ENCODE measurements at places on chromosomes 12 and 14. TPM values are rescaled to one million over a fixed set of nuclear protein-coding genes. Genes with fewer than 3 reads are reported as not detected.
A peak's percentile ranks its signal among the peaks of the same experiment; 100 is the strongest.

The SPIC gene
- not detected for total RNA-seq

The PLEKHA5 gene
- 7.0 TPM for total RNA-seq

The RDH16 gene
- 2.3 TPM for total RNA-seq

The ESR2 gene
- total RNA-seq: not detected

The FGF6 gene
- not detected for total RNA-seq

The CFAP54 gene
- total RNA-seq: 1.2 TPM

DNA sequence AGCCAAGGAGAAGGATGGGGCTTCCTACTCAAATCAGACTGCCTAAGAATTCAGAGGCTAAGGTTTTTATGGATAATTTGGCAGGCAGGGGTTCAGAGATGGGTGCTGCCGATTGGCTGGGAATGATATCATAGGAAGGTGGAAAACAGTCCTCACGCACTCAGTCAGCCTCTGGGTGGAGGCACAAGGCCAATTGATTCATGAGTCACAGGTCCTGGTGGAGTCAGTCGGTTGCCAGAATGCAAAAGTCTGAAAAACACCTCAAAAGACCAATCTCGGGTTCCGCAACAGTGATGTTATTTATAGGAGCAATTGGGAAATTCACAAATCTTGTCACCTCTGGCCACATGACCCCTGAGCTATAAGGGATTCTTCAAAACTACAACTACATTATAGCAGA lies 105.5 kb downstream of the GXYLT1 start:
- no peaks in the 10 kb centered on the region for H3K27me3 ChIP-seq
- no peak for DNase-seq
- no peak overlapping the region for H3K27ac ChIP-seq
- no peak overlapping the region for H3K4me3 ChIP-seq
- H3K36me3 ChIP-seq: no peaks in the 10 kb centered on the region

- H3K36me3 ChIP-seq: no peaks in the 10 kb centered on the region
- no peak overlapping the region for H3K27ac ChIP-seq
- no peaks in the 10 kb centered on the region for H3K27me3 ChIP-seq
- H3K4me3 ChIP-seq: no peak overlapping the region
Observed at GRCh38 chr14:69005432-69006148, 26.5 kb upstream of the ACTN1 start.

- DNase-seq: no peak
- H3K4me3 ChIP-seq: no peak overlapping the region
- H3K4me1 ChIP-seq: no peaks in the 10 kb centered on the region
- H3K27me3 ChIP-seq: no peaks in the 10 kb centered on the region
- H3K36me3 ChIP-seq: no peaks in the 10 kb centered on the region
Observed at GRCh38 chr12:21169878-21170472, 39.0 kb downstream of the SLCO1B1 start.

DNA sequence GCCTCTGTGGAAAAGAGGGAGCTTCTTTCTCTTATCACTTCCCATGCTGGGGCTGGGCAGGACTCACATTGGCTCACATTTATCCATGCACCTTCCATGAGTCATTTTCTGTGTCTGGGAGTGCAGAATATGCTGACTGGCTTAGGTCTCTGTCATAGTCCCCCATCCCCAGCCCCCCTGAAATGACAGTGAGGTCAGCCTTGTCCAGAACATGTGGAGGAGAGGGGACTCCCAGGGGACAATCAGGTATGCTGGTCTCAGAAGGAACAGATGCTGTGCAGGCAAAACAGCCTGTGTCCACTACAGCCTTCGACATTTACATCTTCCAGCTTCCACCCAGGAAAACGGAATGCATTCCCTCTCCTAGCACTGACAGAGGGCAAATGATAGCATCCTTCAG lies 35.0 kb downstream of the ADGRD1 start:
- no peaks in the 10 kb centered on the region for H3K36me3 ChIP-seq
- H3K4me1 ChIP-seq: peaks cover 6% of the 10 kb centered on the region
- no peaks in the 10 kb centered on the region for H3K27me3 ChIP-seq
- no peak overlapping the region for H3K4me3 ChIP-seq

- no peaks in the 10 kb centered on the region for H3K36me3 ChIP-seq
- no peak for DNase-seq
- peaks cover 14% of the 10 kb centered on the region for H3K4me1 ChIP-seq
- H3K4me3 ChIP-seq: no peak overlapping the region
Observed at GRCh38 chr14:50229681-50230080, 1.7 kb downstream of the SOS2 start.

DNA sequence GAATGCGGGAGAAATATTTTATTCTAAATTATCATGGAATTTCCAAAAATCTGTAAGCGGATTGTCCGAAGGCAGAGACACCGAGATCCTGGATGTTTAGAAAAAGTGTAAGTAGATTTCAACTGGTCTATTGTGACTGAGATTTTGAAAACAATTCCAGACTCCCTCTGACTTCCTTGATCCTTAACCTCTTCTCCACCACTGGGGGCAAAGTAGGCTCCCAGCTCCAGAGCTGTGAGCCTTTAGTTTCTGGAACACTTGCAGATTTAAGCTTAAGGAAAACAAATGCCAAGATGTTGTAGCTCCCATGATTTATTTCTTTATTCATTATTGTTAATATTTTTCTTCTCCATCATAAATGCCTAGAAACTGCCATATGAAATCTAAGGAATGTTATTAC lies 1320.5 kb upstream of the SEL1L start:
- no peak overlapping the region for H3K27ac ChIP-seq
- DNase-seq: no peak
- H3K27me3 ChIP-seq: no peaks in the 10 kb centered on the region

GRCh38 chr12:2613326-2614073 lies 181.3 kb upstream of the FKBP4 start:
- no peaks in the 10 kb centered on the region for H3K27me3 ChIP-seq
- DNase-seq: no peak
- H3K27ac ChIP-seq: no peak overlapping the region
- no peak overlapping the region for H3K4me3 ChIP-seq

DNA sequence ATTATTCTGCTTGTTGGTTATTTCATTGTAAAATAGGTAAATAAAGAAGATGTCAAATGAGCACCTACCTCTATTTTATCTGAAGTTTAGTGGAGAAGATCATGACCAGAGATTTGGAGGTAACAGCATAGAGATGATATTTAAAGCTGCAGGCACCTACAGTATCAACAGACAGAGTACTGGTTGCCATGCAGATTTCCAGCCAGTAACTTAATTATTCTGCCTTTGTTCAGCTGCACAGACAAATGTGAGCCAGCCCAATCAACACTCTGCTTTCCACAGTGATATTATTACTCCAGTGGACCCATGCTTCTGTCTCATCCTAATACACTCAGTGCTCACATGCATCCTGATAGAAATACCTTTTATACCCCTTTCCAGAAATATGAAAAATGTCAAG lies 348.5 kb upstream of the RGS6 start:
- H3K4me1 ChIP-seq: peaks cover 4% of the 10 kb centered on the region
- H3K36me3 ChIP-seq: no peaks in the 10 kb centered on the region
- H3K27ac ChIP-seq: no peak overlapping the region
- DNase-seq: no peak
- H3K27me3 ChIP-seq: no peaks in the 10 kb centered on the region
- no peak overlapping the region for H3K4me3 ChIP-seq

DNA sequence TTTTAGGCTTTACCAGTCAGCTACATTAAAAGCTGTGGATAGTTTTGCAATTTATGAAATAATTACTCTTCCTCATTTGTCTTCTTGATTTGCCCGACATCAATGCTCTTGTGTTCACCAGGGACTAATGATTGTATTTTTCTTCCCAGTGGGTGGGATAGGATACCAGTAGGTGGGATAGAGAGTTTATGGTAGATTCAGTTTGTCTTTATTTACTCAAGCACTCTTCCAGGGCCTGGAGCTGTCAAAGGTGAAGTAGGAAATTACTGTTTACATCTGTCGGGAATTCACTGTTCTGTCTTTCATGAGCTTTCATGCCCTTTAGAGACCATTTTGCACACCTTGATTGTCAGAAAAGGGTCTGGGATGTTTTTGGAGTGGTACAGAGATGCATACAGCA lies 36.6 kb downstream of the ETV6 start:
- H3K4me1 ChIP-seq: peaks cover 7% of the 10 kb centered on the region
- DNase-seq: no peak
- H3K4me3 ChIP-seq: no peak overlapping the region
- no peaks in the 10 kb centered on the region for H3K27me3 ChIP-seq

- peaks cover 3% of the 10 kb centered on the region for H3K36me3 ChIP-seq
- H3K4me1 ChIP-seq: no peaks in the 10 kb centered on the region
- no peaks in the 10 kb centered on the region for H3K27me3 ChIP-seq
- no peak for DNase-seq
- H3K4me3 ChIP-seq: no peak overlapping the region
- no peak overlapping the region for H3K27ac ChIP-seq
Observed at GRCh38 chr12:45315462-45315861, 99.6 kb downstream of the ANO6 start.

- no peaks in the 10 kb centered on the region for H3K36me3 ChIP-seq
- H3K4me3 ChIP-seq: no peak overlapping the region
- no peaks in the 10 kb centered on the region for H3K4me1 ChIP-seq
- DNase-seq: no peak
- no peaks in the 10 kb centered on the region for H3K27me3 ChIP-seq
Observed at GRCh38 chr14:62889364-62889763, 155.9 kb downstream of the KCNH5 start.

DNA sequence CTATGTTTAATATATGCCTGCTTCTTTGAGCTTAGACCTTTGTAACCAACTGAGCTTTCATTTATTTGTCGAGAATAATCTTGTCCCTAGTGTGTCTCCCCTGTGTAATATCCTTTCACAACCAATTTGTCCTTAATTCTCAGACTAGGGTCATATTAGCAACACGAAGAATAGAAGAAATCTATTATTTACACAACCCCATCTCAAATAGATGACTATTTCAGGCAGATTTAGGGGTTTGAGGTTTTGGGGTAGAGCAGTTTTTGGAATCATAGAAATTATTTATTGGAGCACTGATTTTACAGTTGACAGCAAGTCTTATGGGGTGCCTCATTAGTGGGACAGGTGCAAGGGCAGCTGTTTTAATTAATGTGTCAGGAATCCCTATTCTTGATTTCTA lies 91.2 kb upstream of the ANO4 start:
- H3K27me3 ChIP-seq: no peaks in the 10 kb centered on the region
- no peak overlapping the region for H3K27ac ChIP-seq
- H3K4me1 ChIP-seq: no peaks in the 10 kb centered on the region
- H3K36me3 ChIP-seq: no peaks in the 10 kb centered on the region

- peak; percentile 49 for DNase-seq
- peak within 1 kb of the TSS; percentile 47 for H3K4me3 ChIP-seq
- H3K4me1 ChIP-seq: peaks cover 26% of the 10 kb centered on the region
Observed at GRCh38 chr14:52068615-52069306, at the start of gene NID2. TSS of gene NID2 (minus strand) at chr14:52069059. CDS start at chr14:52068994, 65 bp downstream.

GRCh38 chr12:48198672-48198971 lies 4.5 kb downstream of the OR10AD1 start:
- peak overlapping the region; percentile 95 for H3K4me3 ChIP-seq
- peaks cover under 1% of the 10 kb centered on the region for H3K27me3 ChIP-seq
- H3K36me3 ChIP-seq: no peaks in the 10 kb centered on the region
- peaks cover 31% of the 10 kb centered on the region for H3K4me1 ChIP-seq

GRCh38 chr14:89164168-89165073 lies 252.6 kb downstream of the FOXN3 start:
- no peak overlapping the region for H3K27ac ChIP-seq
- peaks cover 18% of the 10 kb centered on the region for H3K4me1 ChIP-seq
- DNase-seq: no peak
- peaks cover 18% of the 10 kb centered on the region for H3K36me3 ChIP-seq
- H3K27me3 ChIP-seq: no peaks in the 10 kb centered on the region

GRCh38 chr12:78929075-78929418 lies 64.5 kb downstream of the SYT1 start:
- H3K27me3 ChIP-seq: no peaks in the 10 kb centered on the region
- no peaks in the 10 kb centered on the region for H3K36me3 ChIP-seq
- no peaks in the 10 kb centered on the region for H3K4me1 ChIP-seq
- H3K27ac ChIP-seq: no peak overlapping the region
- H3K4me3 ChIP-seq: no peak overlapping the region

- H3K4me1 ChIP-seq: peaks cover 13% of the 10 kb centered on the region
- no peaks in the 10 kb centered on the region for H3K27me3 ChIP-seq
- H3K4me3 ChIP-seq: peak overlapping the region; percentile 74
- H3K27ac ChIP-seq: peak overlapping the region; percentile 94
- peak; percentile 54 for DNase-seq
Observed at GRCh38 chr12:31323391-31324115, 2.4 kb downstream of the SINHCAF start.

DNA sequence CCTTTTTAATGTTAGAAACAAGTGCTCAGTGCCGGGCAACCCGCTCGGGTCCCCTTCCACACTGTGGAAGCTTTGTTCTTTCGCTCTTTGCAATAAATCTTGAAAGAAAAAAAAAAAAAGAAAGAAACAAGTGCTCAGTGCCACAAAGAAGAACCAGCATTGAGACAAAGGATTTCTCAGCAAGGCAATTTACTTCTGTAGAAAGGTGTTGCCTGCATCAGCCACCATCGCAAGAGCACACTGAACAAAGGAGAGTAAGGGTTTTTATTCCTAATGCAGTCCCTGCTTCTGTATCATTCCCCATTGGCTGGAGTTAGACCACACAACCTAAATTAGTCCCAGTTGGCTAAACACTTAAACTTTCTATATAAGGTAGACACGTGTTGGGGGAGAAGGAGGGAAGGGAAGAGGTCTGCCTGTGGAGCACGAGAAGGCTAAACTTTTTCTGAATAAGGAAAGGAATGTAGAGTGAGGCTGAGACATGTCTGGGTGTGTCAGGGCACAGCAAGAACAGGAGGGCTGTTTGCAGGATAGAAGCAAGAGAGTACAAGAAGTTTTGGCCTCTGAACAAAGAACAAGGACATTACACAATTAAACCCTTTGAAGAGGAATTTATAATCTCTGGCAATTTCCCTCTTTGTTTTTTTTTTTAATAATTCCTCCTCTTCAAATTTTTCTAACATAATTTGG lies 21.4 kb downstream of the KLRF2 start:
- peaks cover 3% of the 10 kb centered on the region for H3K4me1 ChIP-seq
- H3K36me3 ChIP-seq: no peaks in the 10 kb centered on the region
- no peak overlapping the region for H3K27ac ChIP-seq
- no peak for DNase-seq

DNA sequence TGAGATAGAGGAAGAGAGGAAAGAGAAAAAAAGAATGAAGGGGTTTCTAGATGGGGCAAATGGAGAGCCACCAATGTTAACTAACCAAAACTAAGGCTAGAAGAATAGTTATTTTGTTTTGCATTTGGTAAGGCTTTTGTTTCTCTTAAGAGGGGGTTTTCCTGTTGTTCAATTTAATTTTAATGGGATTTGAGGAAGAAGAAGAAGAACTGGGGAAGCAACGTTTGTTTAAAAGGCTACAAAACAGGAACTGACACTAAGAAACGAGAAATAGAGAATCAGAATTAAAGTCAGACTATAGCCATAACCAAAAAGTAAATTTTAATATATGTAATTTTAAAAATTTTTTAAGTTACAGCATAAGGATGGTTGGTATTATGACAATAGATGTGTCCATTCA lies 13.7 kb downstream of the TXNDC16 start:
- H3K36me3 ChIP-seq: peaks cover 25% of the 10 kb centered on the region
- no peaks in the 10 kb centered on the region for H3K4me1 ChIP-seq
- H3K27me3 ChIP-seq: no peaks in the 10 kb centered on the region
- DNase-seq: no peak
- H3K4me3 ChIP-seq: no peak overlapping the region

GRCh38 chr12:632102-632696 lies 31.0 kb downstream of the NINJ2 start:
- no peaks in the 10 kb centered on the region for H3K27me3 ChIP-seq
- H3K36me3 ChIP-seq: no peaks in the 10 kb centered on the region
- no peak for DNase-seq
- H3K4me1 ChIP-seq: no peaks in the 10 kb centered on the region
- H3K4me3 ChIP-seq: no peak overlapping the region
